ENCODE measurements at places on chromosomes 1 and 21.

- no peak for DNase-seq
These were observed 12.4 kb upstream of the CREG1 start for GRCh38 chr1:167565922-167566321.

DNA sequence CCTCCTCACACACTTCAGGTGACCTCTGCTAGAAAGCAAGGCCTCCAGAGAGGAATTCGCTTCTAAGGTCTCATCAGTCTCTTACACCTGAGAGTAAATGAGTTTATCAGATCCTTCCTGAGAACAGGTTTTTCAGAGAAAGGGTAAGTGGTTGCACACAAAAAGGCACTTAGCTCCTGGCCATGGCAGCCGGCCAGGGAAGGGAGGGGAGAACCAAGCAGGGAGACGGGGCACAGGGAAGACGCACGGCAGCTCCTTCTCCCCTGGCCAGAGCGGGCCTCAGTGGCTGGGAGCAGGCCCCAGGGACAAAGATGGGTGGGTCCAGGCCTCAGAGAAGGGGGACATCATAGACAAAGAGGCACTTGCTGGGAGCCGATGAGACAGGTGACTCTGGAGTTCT lies 3.6 kb upstream of the TNNT2 start:
- DNase-seq: no peak

DNA sequence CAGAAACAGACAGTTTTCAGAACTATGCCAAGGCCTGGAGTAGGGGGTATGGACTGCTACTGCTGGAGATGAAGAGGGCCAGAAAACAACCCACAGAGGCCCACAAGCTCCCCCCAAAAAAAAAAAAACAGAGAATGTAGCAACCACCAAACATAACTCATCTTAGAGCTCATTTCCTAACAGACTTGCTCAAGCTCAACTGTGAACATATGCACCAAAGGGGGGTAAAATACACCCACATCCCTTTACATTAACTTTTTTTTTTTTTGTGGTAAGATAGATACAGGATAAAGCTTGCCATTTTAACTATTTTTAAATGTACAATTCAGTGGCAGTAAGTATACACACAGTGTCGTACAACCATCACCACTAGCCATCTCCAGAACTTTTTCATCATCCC lies 36.0 kb downstream of the SEC16B start:
- DNase-seq: no peak

DNA sequence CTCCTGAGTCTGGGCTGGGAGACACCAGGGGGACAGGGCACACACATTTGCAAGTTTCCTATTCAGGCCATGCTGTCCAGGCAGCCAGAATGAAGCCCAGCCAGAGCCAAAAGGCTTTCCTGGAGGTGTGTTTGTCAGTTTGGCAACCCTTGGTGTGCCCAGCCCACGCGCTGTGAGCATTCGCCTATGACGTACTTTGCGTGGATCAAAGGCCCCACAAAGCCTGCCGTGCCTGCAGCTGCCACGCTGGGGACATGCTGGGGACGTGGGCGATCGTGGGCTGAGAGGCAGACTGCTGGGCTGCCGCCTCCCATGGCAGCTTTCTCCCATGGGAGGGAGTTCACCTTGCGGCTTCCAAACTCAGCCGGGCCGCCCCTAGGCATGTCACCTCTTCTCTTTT lies 57.5 kb downstream of the CD247 start:
- no peak for DNase-seq
